Activated CD4-positive, alpha-beta memory T cell treated with anti-CD3 and anti-CD28 coated beads, Interleukin-2, amount 10 ng/mL, durations not matched to agents 7 days and 5 days (primary cell): ENCODE measurements at places on chromosomes 1 and 21. TPM values are rescaled to one million over a fixed set of nuclear protein-coding genes. Genes with fewer than 3 reads are reported as not detected.

NRIP1 gene
- 5.3 TPM for total RNA-seq

- H3K27ac ChIP-seq = no peak overlapping the region
- H3K27me3 ChIP-seq = peaks cover 35% of the 10 kb centered on the region
- DNase-seq = no peak
- H3K4me1 ChIP-seq = peaks cover under 1% of the 10 kb centered on the region
- H3K36me3 ChIP-seq = no peaks in the 10 kb centered on the region
These were observed 34.7 kb upstream of the PDE9A start for GRCh38 chr21:42618707-42619102.

DNA sequence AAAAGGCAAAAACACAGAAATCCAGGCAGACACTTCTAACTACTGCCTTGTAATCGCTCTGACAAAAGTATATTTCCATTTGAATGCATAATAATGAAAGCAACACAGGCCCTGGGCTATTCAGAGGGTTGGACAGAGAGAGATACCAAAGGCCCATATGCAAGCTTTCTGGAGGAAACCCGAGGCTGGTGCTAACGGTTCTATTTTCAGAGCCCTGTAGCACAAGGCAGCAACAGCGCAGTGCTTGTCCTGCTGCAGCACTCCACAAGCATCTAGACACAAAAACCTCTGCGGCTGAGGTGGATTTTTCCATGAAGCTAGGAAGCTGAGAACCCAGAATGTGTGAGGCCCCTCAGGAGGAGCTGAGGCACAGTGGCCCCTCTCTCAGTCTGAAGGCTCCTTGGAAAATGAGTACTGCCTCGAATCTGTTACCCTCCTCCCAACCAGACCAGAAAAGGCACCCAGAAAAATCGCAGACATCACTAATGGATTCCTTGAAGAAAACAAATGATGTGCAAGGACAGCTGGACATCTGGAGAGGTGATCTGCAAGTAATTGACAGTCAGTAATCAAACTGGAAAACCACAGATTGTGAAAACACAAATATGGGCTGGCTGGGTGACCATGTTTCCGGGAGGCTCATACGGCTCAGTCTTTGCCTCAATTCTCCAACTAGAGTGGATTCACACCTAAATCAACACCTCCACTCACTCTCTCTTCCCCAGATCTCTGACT is 54.0 kb downstream of the COLGALT2 start:
- H3K4me1 ChIP-seq = peaks cover 9% of the 10 kb centered on the region
- H3K27ac ChIP-seq = no peak overlapping the region
- no peak overlapping the region for H3K4me3 ChIP-seq

- no peak for DNase-seq
- H3K27me3 ChIP-seq = no peaks in the 10 kb centered on the region
- no peak overlapping the region for H3K4me3 ChIP-seq
- no peak overlapping the region for H3K27ac ChIP-seq
These were observed 68.5 kb upstream of the CACYBP start for GRCh38 chr1:174931214-174931613.

MSTO1 gene
- total RNA-seq = 43.6 TPM
